ENCODE measurements at places on chromosomes 1 and 21.

DNA sequence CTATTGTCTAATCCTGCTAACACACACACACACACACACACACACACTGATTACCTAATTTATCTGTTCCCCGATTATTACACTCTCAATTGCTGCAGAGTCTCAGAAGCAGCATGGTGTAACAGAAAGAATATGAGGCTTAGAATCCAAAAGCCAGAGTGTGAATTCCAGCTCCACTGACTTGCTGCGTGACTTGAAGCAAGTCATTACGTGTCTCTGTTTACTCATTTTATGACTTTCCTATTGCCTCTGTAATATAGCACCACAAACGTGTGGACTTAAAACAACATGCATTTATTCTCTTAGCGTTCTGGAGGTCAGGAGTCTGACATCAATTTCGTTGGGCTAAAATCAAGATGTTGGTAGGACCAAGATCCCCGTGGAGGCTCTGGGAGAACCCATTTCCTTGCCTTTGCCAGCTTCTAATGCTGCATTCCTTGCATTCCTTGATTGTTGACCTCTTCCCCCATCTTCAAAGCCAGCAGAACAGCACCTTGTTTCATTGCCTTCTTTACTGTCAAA, 55.9 kb upstream of the ATP5PO start:
- DNase-seq, result no peak

DNA sequence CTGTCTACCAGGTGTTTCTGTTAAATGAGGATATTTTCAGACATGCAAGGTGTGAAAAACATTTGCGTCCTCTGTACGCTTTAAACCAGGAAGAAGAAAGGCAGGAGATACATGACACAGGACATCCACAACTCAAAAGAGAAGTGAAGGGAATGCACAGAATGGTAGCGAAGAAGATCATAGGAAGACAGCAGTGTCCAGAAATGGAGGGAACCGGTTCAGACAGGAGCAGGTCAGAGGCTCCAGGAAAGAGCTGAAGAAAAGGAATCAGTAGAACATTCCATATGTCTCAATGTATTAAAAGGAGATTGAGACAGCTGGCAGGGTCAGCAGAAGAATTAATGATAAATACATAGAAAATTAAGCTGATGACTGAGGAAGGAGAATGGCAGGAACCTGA, 190.9 kb downstream of the CDC7 start:
- no peak for DNase-seq

DNA sequence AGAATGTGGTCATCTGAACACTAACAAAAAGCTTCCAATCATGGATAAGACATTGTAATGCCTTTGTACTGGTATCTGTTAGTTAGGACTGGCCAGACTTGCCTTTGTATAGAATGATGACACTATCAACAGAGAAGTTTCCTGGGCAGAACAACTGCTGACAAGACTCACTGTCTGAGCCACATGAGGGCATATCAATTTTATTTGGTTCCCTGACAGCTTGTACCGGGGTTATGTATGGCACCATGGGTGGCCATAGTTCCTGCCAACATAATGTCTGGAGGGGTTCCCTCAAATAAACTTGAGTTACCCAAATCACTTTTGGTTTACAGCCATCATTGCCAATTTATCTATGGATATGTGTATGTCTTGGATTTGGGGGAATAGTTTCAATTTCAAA, 13.6 kb upstream of the H3-3A start:
- DNase-seq, result no peak

- no peak for DNase-seq
Observed at GRCh38 chr21:28018741-28019669, 973.7 kb downstream of the LTN1 start.

GRCh38 chr21:14913638-14914037, 151.2 kb downstream of the NRIP1 start:
- DNase-seq, result no peak

DNA sequence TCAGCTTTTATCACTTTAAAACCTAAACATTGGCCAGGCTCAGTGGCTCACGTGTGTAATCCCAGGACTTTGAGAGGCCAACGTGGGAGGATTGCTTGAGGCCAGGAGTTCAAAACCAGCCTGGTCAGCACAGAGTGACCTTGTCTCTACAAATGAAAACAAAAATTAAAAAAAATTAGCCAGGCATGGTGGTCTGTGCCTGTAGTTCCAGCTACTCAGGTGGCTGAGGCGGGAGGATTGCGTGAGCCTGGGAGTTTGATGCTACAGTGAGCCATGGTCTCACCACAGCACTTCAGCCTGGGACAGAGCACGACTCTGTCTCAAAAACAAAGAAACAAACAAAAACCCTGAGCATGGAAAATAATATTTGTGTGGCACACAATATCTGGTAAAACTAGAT, 143.5 kb upstream of the HNRNPU start:
- no peak for DNase-seq

DNA sequence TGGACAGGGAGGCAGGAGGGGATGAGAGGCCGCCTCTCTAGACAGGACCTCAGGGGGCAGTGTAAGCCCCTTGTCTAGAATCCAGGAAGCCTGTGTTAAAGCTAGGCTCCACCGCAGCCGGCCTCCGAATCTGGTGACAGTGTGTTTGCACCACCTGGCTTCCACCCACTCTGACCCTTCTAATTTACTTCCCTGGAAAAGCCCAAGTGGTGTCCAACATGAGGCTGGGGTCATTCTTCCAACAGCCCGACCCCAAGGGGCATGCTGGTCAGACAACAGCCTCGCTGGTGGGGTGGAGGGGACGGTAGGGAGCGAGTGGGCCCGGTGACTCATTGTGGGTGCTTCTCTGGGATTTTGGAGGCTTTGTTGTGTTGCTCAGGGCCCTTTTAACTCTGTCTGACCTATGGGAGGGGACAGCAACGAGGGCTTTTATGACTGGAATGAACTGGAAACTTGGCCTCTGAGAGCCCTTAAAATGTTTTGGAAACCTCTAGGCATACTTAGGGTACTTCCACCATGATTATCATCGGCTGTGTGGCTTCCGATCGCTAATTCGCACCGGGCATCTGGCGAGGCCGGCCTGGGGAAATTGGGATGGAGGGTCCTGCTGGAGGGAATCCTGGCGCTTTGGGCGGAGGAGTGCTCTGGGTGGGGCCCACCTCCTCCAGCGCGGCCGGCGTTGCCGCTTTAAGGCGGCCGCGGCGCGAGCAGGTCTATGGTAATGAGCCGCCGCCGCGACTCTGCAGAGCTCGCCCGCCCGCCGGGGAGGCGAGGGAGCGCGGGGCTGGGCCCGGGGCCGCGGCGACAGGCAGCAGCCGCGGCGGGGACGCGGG, at the start of gene CELSR2:
CELSR2 (plus strand) TSS at position 743 of the 833 bp plus-strand sequence. CDS start 541 bp downstream, outside the sequence.
- DNase-seq, result peak; percentile 56

DNA sequence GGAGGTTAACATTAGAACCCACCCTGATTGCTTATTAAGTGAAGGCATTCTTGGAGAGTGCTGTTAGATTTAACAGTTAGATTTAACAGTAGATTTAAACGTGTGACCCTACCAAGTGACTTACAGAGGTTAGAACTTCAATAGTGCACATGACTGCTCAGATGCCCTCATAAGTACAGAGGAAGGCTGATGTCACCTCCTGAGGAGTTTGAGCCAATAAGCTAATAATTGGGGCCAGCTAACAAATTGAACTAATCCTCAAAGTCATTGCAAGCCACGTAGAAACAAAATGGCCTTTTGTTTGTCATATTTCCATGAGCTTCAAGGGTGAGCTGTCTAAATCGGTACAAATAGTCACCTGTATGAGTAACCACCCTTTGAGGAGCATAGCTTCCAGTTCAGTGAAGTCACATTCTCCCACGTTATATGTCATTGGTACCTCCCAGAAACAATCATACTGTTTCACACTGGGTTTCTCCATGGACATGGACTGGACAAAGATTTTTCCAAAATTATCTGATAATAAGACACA, 11.7 kb downstream of the AVPR1B start:
- DNase-seq, result no peak

- no peak for DNase-seq
Observed at GRCh38 chr21:45029948-45030681, 44.3 kb upstream of the ADARB1 start.

- DNase-seq, result no peak
Observed at GRCh38 chr1:244254467-244254866, 197.2 kb downstream of the ADSS2 start.

DNA sequence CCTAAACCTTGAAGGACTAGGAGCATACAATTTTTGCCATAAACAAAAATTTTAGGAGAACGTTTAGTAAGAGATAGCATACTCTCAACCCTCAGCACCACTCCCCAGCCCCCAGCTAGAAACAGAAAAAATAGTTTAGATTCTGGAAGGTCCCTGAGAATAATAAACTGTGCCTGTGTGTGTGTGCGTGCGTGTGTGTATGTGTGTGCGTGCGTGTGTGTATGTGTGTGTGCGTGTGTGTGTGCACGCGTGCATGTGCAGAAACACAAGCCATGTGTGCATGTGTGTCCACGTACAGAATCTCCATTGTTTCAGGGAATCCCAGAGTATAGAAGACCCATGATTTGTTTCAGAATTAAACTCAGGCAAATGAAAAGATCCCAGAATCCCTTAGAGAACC, 62.6 kb downstream of the CASQ2 start:
- DNase-seq, result no peak

DNA sequence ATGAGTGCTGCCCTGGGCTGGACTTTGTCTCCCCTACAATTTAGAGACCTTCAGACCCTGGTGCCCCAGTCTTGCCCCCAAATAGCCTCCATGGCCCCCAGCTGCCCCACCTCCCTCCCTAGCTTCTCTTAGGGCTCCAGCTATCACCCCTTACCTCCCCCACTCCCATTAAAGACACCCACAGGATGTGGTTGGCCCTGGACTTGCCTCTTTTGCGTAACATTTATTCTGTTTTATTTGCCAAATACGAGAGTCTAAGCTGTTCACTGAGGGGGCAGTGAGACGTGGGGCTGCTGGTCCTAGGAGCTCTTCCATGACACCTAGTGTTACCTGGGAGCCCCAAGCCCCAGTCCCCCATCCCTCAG, 4.5 kb downstream of the ZC3H12A start:
- no peak for DNase-seq

- no peak for DNase-seq
Observed at GRCh38 chr1:173205146-173206051, 1.7 kb downstream of the TNFSF4 start.

- DNase-seq, result no peak
Observed at GRCh38 chr1:198175423-198176170, 18.8 kb downstream of the NEK7 start.

GRCh38 chr1:43152866-43153265, 19.2 kb downstream of the EBNA1BP2 start:
- DNase-seq, result no peak

DNA sequence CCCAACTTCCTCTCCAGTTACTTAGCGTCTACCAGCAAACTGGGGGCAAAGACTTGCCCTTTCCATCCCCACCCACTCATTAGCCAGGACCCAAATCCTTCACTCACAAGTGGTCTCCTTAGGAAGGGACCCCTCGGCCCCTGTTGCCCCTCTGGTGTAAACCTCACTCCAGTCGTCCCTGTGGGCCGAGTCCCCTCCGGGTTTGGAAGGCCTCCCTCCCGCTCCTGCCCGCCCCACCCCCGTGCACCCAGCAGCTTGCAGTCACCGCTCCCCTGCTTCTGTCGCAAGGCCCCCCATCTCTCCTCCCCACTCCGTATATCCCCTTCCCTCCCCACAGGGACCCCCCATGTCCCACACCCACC, 1.2 kb downstream of the EFHD2 start:
- DNase-seq, result no peak

DNA sequence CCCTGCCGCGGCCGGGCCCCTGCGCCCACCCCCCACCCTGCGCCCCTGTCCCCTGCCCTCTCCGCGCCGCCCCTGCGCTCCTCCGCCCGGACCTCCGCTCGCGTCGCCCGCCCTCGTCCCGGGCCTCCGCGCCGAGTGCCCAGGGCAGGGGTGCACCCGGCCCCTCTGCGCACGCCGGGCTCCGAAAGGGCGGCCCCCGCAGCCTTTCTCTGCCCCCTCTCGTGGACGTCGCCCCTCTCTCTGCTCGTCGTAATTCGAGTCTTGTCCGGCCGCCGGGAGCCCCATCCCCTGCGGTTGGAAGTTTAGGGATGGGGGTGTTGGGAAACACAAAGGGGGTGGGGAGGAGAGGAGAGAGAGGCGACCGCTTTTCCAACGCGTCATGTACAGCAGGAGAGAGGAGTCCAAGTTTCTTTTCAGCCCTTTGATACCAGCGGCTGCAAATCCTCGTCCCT, 407 bp downstream of the GALNT2 start:
- no peak for DNase-seq

DNA sequence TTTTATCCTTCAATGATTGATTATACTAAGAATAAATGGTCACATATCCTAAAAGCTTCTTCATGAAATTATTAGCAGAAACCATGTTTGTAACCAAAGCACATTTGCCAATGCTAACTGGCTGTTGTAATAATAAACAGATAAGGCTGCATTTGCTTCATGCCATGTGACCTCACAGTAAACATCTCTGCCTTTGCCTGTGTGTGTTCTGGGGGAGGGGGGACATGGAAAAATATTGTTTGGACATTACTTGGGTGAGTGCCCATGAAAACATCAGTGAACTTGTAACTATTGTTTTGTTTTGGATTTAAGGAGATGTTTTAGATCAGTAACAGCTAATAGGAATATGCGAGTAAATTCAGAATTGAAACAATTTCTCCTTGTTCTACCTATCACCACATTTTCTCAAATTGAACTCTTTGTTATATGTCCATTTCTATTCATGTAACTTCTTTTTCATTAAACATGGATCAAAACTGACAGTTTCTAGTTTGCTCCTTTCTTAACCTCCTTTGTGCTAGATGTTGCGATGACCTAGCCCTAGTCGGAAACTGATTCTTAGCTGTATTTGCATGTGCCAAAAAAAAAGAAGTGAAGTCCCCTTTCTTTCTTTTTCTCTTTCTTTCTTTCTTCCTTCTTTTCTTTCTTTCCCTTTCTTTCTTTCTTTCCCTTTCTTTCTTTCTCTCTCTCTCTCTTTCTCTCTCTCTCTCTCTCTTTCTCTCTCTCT, 45.1 kb downstream of the MAP3K7CL start:
- no peak for DNase-seq

- DNase-seq, result no peak
Observed at GRCh38 chr1:77906019-77906545, 17.7 kb downstream of the NEXN start.

- DNase-seq, result no peak
Observed at GRCh38 chr1:77539519-77540142, 142.8 kb downstream of the ZZZ3 start.

GRCh38 chr1:4797016-4797410, 142.6 kb downstream of the AJAP1 start:
- DNase-seq, result no peak
